ENCODE measurements at places on chromosomes 16 and 17.

DNA sequence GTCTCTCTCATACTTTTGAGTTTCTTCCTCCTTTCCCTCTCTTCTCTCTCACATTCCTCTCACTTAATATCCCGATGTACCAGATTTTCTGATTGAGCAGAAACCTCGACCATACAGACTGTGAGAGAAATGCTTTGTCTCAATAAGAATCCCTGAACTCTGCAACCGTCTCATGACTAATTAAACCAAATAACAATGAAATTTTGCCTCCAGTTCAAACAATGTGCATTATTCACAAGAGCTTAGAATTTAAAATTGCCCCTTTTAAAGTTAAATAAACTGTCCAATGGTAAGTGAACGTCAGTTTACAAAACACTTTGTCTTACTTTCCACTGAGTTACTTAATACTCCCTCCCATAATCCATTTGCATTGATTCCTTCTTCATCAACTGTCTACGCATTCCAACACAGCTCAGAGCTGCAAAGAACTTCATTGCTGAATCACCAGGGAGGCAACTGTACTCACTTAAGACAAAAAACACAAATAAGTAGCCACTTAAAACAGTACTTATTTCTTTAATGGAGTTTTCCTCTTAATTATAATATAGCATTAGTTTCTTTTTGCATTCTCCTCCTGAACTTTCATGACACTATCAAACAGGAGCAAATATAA is 4.9 kb downstream of the CDH11 start:
- DNase-seq, result no peak

GRCh38 chr16:4681471-4682083 is 11.8 kb upstream of the NUDT16L1 start:
- DNase-seq, result no peak

- peak; percentile 67 for DNase-seq
These were observed 22.3 kb upstream of the ZNHIT3 start for GRCh38 chr17:36463916-36464764.

- no peak for DNase-seq
These were observed 1.2 kb downstream of the GNG13 start for GRCh38 chr16:799111-799947.

DNA sequence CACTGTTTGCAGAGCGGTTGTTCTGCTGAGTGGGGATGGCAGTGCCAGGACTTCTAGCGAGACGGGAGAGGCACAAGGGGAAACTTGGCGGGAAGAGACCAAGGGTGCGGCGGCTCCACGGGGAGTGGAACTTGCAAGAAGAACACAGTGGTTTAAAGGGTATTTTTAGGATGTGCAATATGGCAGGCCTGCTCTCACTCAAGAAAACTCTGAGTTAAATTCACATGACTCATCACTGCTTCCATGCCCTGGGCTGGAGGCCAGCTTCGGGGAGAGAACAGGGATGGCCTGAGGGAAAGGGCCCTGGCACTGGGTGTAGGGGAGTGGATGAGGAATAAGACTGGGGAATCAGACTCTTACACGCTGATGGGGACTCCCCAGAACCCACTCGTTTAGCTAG is 13.3 kb upstream of the CD300LD start:
- DNase-seq, result peak; percentile 14

DNA sequence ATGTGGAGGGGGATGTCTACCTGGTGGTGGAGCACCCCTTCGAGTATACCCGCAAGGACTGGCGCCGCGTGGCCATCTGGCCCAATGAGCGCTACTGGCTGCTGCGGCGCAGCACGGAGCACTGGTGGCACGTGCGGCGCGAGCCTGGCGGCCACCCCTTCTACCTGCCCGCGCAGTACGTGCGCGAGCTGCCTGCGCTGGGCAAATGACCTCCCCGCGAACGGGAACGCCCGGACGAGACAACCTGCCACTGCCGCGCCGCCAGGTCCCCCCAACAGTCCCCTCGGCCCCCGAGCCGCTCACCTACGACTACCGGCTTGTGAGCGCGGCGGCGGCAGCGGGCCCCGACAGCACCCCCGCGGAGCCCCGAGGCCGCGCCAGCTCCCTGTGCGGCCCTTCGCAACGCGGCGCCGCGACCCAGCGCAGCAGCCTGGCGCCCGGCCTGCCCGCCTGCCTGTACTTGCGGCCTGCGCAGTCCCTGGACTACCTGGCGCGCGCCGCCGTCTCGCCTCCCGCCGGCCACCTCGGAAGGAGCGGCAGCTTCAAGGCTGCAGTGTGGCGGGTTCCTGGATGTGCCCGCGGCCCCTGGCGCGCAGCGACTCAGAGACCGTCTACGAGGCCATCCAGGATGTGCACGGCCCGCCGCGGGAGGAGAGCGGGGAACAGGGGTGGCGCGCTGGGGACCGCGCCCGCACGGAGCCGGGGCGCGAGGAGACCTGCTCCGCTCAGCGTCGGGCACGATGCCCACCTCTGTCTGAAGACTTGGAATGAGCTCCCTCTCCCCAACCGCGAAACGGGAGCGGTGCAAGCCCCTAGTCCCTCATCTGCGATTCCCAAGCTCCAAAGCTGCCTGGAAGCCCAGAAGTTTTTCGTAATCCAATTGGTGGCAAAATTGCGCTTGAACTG is 48.7 kb upstream of the AMZ2 start:
- no peak for DNase-seq

DNA sequence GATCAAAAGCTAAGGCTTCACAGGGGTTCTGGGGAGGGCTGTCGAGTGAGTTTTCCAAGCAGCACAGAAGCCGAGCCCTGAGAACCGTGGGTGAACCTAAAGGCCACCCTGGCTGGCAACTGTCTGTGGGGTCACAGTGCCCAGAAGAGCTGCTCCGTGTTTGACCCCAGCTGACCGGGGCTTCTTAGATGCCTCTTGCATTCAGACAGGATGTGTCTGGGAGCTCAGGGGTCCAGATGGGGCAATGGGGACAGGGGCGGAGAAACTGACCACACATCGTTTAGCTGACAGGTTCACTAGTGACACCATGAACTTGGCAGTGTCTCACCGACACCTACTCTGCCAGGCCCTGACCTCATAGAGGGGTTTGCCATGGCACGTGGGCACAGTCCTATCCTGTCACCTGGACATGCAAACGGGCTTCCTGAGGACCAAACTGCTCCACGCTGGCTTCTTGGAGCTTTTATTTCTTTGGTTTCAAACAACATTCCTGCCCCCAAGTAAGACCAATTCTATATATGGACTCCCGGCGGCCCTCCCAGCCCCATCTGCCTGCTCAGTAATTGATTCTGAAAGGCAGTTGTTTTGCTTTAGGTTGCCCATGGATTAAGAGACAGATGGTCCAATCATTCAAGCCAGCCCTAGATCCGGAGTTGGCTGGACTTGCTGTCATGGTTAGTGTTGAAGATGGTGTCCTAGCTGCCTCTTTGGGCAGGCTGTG is 22.2 kb downstream of the WSCD1 start:
- no peak for DNase-seq

DNA sequence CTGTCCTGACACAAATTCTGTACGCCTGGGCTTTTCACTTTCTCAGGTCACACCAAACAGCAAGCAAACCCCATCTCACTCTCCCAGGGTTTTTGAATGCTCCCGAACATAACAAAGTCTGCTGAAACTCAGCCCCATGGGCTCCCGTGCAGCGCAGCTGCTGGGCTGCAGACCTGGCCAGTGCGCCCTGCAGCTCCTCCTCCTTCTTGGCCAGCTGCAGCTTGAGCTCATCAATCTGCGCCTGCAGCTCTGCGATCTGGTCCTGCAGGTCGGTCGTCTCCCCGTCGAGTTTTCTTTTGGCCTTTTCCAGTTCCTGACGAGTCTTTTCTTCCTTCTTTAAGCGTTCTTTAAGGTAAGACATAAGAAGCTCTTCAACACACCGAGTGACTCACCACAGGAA is 70.5 kb downstream of the NDEL1 start:
- DNase-seq, result no peak

- DNase-seq, result no peak
These were observed 27.0 kb downstream of the RNF135 start for GRCh38 chr17:30997842-30998241.

DNA sequence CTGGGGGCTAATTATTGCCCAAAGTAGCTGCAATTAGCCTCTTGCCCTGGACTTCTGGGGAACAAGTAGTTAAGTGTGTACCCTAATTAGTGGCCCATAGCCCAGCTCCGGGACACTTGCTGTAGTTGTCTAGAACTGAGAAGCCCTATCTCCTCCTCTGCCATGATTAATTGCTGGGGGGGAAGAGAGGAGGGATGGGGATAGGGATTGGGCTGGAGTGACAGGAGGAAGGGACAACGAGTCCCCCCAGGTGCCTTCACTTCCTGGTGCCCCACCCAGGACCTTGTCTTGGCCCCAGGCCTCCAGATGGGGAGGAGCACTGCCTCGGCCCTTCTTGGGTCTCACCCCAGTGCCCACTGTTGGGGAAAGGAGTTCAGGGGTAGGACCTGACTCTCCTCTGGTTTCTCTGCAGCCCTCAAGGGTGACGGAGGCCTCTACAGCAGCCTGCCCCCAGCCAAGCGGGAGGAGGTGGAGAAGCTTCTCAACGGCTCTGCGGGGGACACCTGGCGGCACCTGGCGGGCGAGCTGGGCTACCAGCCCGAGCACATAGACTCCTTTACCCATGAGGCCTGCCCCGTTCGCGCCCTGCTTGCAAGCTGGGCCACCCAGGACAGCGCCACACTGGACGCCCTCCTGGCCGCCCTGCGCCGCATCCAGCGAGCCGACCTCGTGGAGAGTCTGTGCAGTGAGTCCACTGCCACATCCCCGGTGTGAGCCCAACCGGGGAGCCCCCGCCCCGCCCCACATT is 17.4 kb downstream of the NGFR start:
- DNase-seq, result no peak

DNA sequence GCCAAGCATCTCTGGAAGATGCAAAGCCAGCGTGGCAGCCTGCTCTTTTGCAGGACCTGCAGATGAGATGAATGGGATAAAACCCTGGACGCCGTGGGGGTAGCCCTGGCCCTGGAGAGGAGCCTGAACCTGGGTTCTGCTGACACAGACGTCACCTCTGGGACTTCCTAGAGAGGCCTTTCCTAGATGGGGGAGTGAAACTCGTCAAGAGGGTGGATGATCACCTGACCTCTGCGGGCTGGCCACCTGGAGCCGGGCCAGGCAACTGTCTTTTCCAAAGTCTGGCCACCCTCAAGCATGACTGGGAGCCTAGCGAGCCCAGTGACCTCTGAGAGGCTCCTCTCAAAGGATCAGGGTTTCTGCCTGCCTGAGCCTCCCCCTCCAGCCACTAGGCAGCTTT is 529.0 kb downstream of the KCNJ18 start:
- no peak for DNase-seq

- DNase-seq, result no peak
These were observed 13.2 kb downstream of the KCNJ12 start for GRCh38 chr17:21389394-21389793.

GRCh38 chr16:49969091-49970030 is 55.7 kb upstream of the CNEP1R1 start:
- DNase-seq, result no peak

DNA sequence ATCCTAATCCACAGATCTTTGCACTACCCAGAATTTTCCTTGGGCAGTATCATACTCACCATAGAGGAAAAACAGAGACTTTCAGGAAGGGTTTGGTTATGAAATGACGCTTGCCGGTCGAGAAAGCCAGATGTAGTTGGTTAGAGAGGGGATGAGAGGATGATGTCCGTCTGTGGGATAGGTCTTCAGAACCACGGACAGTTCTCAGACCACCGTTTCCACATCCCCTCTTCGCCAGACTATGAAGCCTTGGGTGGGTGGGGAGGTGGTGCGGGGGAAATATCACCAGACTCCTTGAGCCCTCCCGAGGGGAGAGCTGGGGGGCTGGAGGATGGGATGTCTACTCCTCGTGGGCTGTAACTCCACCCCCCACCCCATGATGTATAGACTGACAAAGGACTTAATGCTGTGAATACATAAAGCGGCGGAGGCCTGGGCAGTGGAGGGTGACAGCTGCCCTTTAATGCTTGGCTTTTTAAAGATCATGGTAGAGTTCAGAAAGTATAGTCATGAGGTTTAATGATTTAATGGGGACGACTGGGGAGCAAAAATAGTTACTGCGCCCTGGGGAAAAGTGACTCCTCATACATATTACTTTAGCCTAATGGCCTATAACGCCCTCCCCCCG is 96.6 kb downstream of the MRM1 start:
- DNase-seq, result peak; percentile 15

DNA sequence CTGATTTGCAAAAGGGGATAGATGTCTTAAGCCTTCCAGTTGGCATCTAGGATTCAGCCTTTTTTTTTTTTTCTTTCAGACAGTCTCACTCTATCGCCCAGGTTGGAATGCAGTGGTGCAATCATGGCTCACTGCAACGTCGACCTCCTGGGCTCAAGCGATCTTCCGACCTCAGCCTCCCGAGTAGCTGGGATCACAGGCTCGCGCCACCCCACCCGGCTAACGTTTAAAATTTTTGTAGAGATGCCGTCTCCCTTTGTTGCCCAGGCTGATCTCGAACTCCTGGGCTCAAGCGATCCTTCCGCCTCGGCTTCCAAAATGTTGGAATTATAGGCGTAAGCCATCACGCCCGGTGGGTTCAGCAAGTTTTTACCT is 571 bp upstream of the CCP110 start:
- DNase-seq, result no peak

- no peak for DNase-seq
These were observed 677 bp upstream of the ZNHIT3 start for GRCh38 chr17:36485805-36486203.

- peak; percentile 58 for DNase-seq
These were observed 118.5 kb upstream of the CACNG5 start for GRCh38 chr17:66716236-66717026.

DNA sequence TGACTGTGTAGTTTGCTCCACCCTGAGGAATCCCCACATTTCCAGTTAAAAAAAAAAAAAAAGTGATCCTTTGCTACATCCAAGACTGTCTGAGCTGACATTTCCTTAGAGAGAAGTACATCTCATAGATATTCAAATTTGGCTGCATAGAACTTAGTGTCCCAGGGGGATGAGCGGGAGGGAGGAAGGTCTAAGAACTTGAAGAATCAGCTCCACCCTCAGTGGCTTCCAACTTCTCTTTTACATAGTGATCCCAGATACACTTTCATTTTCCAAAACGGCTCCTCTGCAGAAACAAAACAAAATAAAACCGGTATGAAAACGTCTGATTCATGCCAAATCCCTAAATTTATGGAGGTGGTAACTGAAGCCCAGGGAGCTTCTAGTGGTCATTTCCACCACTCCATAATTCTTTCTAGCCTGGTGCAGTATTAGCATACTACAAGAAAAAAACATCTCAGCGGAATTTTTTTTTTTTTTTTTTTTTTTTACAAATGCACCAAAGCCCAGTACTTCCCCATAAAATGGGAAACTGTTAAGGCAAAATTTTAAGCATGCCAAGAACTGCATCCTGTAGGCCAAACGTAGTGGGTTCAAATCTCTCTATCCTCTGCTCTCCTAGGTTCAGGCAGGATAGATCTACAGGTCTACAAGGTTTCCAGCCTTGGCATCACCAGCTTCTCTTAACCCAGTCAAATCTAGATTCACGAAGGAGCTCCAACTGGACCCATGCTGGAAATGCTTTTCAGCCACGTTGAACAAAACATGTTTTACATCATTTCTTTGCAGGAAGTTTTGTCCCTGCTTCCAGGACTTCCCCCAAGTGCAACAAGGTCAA is 29.3 kb downstream of the MAF start:
- DNase-seq, result no peak

- peak; percentile 78 for DNase-seq
These were observed 94.7 kb downstream of the SEC14L1 start for GRCh38 chr17:77235370-77235941.

GRCh38 chr16:30925995-30926811 is 2.8 kb downstream of the FBXL19 start:
- DNase-seq, result no peak
